ENCODE measurements at places on chromosomes 5 and 9.

DNA sequence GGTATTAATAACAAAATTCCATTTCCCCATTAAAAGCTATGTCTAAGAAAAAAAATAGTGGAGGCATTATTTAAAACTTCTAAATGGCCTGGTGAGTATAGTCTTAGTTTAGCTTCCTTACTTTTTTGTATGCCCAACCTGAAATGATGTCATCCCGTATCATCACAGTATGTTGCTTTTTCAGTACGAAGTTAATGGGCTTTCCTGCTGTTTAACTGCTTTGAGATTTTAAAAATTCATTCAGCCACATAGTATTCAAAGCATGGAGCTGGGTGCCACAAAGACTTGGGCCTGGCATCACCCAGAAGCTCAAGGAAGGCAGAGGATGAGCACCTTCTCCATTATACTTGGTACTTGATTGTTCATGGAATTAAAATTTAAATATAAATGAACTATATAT lies 7.4 kb downstream of the F2RL2 start:
- no peak overlapping the region for H3K27ac ChIP-seq
- no peaks in the 10 kb centered on the region for H3K4me1 ChIP-seq
- H3K27me3 ChIP-seq = no peaks in the 10 kb centered on the region

DNA sequence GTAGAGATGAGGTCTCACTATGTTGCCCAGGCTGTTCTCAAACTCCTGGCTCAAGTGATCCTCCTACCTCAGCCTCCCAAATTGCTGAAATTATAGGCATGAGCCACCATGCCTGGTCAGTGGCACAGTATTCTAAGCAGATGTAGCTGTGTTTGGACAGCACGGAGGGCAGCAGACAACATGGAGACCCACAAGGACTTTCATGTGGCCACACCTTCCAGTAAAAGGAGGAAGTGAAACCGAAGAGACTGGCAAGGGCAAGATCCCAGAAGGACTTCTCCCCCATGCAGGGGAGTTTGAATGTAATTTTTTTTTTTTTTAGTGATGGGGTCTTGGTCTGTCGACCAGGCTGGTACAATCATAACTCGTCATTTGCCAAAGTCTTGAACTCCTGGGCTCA lies 172.2 kb downstream of the TRPM3 start:
- H3K36me3 ChIP-seq = no peaks in the 10 kb centered on the region
- peaks cover 2% of the 10 kb centered on the region for H3K27me3 ChIP-seq
- H3K4me3 ChIP-seq = no peak overlapping the region
- H3K4me1 ChIP-seq = no peaks in the 10 kb centered on the region
- no peak for DNase-seq

GRCh38 chr9:114125476-114126013 lies 26.5 kb upstream of the KIF12 start:
- H3K4me3 ChIP-seq = no peak overlapping the region
- H3K27me3 ChIP-seq = peaks cover 4% of the 10 kb centered on the region
- H3K4me1 ChIP-seq = peaks cover 30% of the 10 kb centered on the region
- H3K36me3 ChIP-seq = no peaks in the 10 kb centered on the region
- H3K27ac ChIP-seq = no peak overlapping the region

DNA sequence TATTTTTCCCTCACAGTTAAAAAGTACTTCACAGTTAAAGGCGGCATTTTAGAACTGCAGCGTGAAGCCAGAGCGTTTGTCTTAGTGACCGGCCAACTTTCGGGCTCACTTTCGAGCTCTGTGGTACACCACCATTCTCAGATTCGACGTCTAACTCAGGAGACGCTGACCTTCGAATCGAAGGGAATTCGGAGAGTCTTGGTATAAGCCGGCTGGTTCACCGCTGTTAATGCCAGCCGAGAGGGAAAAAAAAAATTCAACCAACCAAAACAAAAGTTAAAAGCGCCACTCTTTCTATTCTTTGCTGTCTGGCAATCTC lies 544 bp upstream of the SNX24 start:
- H3K4me3 ChIP-seq = peak overlapping the region; percentile 81
- peaks cover 6% of the 10 kb centered on the region for H3K4me1 ChIP-seq
- DNase-seq = no peak
- H3K36me3 ChIP-seq = no peaks in the 10 kb centered on the region
- no peaks in the 10 kb centered on the region for H3K27me3 ChIP-seq
- peak overlapping the region; percentile 95 for H3K27ac ChIP-seq

DNA sequence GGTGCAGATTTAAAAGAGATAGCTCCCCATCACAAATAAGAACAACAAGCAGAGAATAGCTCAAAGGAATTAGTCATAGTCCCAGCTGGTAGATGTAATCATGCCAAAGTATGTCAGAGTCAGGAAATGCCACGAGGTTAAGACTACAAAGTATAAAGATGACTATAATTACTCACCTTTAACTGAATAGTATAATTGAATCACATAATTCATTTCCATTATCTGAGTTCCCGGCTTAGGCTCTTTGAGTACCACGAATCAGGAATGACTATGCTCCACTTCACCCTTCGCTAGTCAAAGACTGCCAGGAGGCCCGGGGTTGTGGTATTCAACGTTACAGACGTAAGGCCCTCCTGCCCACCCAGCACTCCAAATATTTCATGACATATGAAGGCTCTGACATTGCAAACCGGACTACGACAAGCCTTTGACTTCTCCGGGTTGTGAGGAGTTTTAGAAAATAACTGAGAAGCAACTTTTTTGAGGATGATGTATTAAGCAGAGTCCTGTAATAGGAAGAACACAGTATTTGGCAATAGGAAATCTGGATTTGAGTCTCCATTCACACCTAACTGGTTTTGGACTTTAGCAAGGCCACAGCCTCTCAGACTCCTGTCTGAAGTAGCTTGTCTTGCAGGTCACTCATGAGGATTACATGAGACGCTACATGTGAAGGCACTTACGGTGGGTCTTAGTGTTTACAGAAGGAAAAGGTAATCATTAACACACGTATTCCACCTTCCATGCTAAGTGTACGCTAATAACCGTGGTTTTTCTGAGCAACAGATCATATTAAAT lies 64.6 kb downstream of the ENC1 start:
- H3K4me1 ChIP-seq = peaks cover 8% of the 10 kb centered on the region
- DNase-seq = peak; percentile 64
- no peaks in the 10 kb centered on the region for H3K36me3 ChIP-seq
- no peaks in the 10 kb centered on the region for H3K27me3 ChIP-seq

DNA sequence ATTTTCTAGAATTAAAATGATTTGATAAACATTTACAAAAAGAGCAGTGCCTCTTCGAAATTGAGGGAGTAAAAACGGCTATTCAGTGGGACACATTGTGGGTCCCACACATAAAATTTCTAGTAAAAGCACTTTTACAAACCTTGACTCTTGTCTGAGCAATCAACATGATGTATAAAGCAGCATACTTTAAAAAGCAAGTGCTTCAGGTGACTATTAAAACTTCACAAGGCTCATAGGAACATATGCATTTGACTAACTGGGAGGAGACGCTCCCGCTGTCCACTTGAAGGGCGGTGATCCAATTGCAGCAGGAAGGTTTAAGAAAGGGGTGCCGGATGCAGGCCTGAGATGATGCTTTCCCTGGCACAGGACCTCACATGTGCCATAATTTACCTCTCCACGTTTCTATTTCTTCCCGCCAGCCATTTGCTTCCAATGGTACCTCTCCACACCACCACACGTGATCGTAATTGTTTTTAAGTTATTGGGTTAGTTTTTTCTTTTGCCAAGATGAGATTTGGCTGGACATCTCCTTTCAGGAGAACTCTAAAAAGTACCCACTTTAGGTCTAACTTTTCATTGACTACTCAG lies 1.8 kb downstream of the MCTP1 start:
- peaks cover 14% of the 10 kb centered on the region for H3K4me1 ChIP-seq
- H3K36me3 ChIP-seq = no peaks in the 10 kb centered on the region
- peaks cover 46% of the 10 kb centered on the region for H3K27me3 ChIP-seq
- H3K4me3 ChIP-seq = no peak overlapping the region
- no peak overlapping the region for H3K27ac ChIP-seq

DNA sequence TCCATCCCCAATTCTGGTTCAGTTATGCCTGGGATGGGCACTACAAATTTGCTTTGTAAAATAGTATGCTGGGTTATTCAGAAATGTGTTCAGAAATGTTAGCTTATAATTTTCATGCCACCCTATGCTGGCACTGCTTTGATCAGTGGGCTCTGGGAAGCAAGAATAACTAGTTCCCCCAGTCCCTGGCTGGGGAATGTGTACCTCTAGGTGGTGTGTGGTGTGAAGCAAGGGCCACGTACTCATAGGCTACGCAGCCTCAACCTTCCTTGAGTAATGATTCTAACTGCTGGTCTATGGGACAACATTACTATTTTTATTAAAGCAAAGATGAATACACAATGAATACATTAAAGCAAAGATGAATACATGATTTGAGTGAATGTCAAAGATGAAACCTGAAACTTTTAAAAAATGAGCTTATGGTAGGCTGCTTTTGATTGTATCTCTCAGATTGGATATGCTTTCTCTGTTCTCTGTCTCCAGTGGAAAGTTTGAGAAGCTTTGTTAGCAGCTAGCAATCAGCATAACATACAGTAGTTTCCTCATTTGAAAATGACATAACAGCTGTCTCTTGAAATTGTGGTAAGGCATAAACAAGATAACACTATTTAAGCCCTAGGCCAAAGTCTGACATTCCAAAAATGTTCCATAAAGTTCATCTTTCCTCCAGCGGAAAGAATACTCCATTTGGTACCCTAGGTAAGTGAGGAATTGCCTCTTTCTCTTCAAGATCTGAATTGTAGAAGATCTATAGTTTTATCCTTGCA lies 174.7 kb upstream of the NFIB start:
- no peak overlapping the region for H3K27ac ChIP-seq
- no peaks in the 10 kb centered on the region for H3K27me3 ChIP-seq
- no peak for DNase-seq
- H3K36me3 ChIP-seq = no peaks in the 10 kb centered on the region
- no peaks in the 10 kb centered on the region for H3K4me1 ChIP-seq

GRCh38 chr9:7782400-7783120 lies 17.0 kb downstream of the DMAC1 start:
- H3K27ac ChIP-seq = no peak overlapping the region
- no peak overlapping the region for H3K4me3 ChIP-seq
- no peak for DNase-seq
- no peaks in the 10 kb centered on the region for H3K4me1 ChIP-seq
- H3K36me3 ChIP-seq = no peaks in the 10 kb centered on the region

DNA sequence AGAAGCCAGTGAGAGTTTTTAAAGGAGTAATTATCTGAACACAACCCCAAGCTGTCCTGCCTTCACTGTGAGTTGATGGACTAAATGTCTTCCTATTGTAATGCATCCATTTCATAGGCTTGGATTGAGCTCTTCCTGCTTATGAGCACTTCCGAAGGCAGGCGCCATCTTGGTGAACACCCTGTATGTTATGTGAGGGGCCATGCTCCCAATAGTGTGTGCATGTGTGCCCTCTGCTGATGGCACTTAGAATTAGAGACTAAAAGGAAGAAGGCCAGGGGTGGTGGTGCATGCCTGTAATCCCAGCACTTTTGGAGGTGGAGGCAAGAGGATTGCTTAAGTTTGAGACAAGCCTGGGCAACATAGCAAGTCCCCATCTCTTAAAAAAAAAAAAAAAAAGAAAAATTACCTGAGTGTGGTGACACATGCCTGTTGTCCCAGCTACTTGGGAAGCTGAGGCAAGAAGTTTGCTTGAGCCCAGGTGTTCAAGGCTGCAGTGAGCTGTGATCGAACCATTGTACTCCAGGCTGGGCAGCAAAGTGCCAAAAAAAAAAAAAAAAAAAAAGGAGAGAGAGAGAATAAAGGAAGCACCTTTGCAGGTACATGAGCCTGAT lies 65.0 kb downstream of the C9orf152 start:
- no peaks in the 10 kb centered on the region for H3K36me3 ChIP-seq
- H3K4me1 ChIP-seq = peaks cover 10% of the 10 kb centered on the region
- H3K4me3 ChIP-seq = no peak overlapping the region
- no peaks in the 10 kb centered on the region for H3K27me3 ChIP-seq

DNA sequence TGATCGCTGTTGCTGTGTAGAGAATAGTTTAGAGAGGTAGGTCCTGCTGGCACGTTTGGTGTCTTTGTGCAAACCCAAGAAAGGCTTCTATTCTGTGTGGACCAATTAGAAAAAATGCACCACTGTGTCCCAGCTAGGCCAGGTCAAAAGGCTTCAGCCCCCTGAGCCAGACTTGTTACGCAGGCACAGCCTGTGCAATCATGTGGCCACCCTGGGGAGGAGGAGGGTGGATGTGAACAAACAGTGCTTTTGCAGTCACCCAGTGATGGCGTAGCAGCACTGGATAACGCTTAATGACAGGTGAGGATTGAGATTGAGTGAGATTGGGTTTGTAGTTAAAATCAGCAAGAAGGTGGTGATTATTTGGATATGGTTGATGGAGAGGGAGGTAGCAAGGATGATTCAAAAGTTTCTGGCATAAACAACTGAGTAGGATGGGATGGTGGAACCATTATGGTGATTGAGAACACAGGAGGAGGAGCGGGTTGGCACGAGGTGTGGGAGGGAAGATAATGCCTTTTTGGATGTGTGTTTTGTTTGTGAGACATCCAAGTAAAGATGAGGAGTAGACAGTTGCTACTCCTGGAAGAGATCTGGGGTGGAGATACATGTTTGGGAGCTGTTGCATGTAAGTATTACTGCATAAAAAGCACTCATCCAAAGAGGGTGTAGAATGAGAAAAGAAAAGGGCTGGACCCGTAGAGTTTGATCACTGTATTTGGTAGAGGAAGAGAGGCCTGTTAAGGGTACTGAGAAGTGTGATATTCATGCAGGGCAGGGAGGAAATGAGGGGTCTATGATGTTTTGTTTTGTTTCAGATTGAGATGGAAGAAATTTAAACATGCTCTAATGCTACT lies 6.7 kb downstream of the GCNT1 start:
- DNase-seq = no peak
- H3K36me3 ChIP-seq = peaks cover 48% of the 10 kb centered on the region
- H3K27me3 ChIP-seq = no peaks in the 10 kb centered on the region
- peaks cover 18% of the 10 kb centered on the region for H3K4me1 ChIP-seq
- H3K4me3 ChIP-seq = no peak overlapping the region
- H3K27ac ChIP-seq = peak overlapping the region; percentile 7

- no peak for DNase-seq
- no peaks in the 10 kb centered on the region for H3K27me3 ChIP-seq
- peaks cover 38% of the 10 kb centered on the region for H3K4me1 ChIP-seq
- peaks cover 23% of the 10 kb centered on the region for H3K36me3 ChIP-seq
- no peak overlapping the region for H3K27ac ChIP-seq
- H3K4me3 ChIP-seq = no peak overlapping the region
Observed at GRCh38 chr9:123478160-123478559, 122.2 kb downstream of the CRB2 start.

GRCh38 chr9:91187965-91188344 lies 173.8 kb downstream of the AUH start:
- DNase-seq = no peak
- no peak overlapping the region for H3K4me3 ChIP-seq
- no peak overlapping the region for H3K27ac ChIP-seq
- no peaks in the 10 kb centered on the region for H3K27me3 ChIP-seq

- peak; percentile 21 for DNase-seq
- H3K36me3 ChIP-seq = no peaks in the 10 kb centered on the region
- H3K4me3 ChIP-seq = no peak overlapping the region
- no peaks in the 10 kb centered on the region for H3K27me3 ChIP-seq
Observed at GRCh38 chr5:76684756-76685519, 31.0 kb upstream of the F2R start.

- no peaks in the 10 kb centered on the region for H3K36me3 ChIP-seq
- DNase-seq = no peak
- no peaks in the 10 kb centered on the region for H3K27me3 ChIP-seq
- H3K27ac ChIP-seq = peak overlapping the region; percentile 91
- H3K4me1 ChIP-seq = no peaks in the 10 kb centered on the region
Observed at GRCh38 chr5:95988094-95988493, 26.4 kb upstream of the ELL2 start.

GRCh38 chr5:131979816-131980215 lies 31.6 kb downstream of the ACSL6 start:
- no peak overlapping the region for H3K4me3 ChIP-seq

All from small intestine (tissue), 16 donors.